Esophagus squamous epithelium (tissue), 5 donors: ENCODE measurements at places on chromosomes 7 and 10.

GRCh38 chr10:76624470-76624869 lies 1013.1 kb downstream of the KCNMA1 start:
- no peak for DNase-seq

DNA sequence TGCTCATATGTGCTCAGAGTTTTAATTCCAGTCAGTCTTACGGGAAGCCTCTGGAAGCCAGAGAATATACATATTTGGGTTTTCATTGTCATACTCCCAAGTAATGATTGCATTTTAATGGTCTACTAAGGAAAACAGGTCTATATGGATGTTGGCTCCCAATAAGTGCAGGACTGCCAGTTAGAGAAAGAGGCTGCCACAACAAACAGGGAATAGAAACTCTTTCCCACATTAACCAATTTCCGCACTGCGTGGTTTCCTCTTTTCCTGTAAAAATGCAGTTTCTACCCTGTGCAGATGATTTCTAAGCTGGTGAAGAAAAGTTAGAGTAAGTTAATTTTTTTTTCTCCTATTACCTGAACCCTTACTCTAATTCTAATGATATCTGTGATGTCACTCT lies 78.2 kb downstream of the CCSER2 start:
- DNase-seq, result no peak

DNA sequence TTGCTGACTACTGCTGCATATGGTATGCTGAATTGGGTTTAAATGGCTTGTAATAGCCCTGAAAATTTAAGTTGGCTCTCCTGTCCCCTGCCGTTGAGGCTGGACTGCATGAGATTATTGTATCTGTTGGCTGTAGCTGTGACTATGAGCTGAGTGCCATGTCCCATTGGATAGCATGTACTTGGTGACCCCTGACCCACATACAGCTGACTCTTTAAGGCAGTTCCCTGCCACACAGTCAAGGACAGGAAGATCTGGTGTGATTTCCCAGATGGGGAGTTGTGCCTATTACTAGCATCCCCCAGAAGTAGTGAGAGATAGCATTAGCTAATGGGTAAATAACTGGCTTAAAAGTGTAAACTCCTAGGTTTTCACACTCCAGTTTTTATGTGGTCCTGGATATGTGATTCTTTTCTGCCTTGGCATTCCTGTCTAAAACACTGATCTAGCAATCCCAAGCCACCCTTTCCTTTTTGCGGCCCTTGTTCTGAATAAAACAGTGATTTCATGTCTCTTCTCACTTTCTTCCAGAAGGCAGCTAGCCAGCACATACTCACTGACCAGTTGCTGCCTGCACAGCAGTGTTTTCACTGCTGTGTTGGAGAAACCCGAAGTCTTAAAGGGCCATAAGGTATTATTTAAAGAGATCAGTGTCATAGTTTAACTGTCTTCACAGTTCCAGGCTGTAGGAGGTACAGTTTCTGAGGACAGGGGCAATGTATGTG lies 35.9 kb downstream of the LRRC4 start:
- no peak for DNase-seq

- no peak for DNase-seq
Measured at GRCh38 chr7:1172666-1173523, 12.9 kb upstream of the ZFAND2A start.

GRCh38 chr7:6501586-6502564 lies 49.4 kb downstream of the GRID2IP start:
- no peak for DNase-seq

GRCh38 chr7:27161214-27161720 lies 4.1 kb downstream of the HOXA9 start:
- DNase-seq, result no peak

- no peak for DNase-seq
Measured at GRCh38 chr7:18013936-18014335, 13.7 kb downstream of the PRPS1L1 start.

DNA sequence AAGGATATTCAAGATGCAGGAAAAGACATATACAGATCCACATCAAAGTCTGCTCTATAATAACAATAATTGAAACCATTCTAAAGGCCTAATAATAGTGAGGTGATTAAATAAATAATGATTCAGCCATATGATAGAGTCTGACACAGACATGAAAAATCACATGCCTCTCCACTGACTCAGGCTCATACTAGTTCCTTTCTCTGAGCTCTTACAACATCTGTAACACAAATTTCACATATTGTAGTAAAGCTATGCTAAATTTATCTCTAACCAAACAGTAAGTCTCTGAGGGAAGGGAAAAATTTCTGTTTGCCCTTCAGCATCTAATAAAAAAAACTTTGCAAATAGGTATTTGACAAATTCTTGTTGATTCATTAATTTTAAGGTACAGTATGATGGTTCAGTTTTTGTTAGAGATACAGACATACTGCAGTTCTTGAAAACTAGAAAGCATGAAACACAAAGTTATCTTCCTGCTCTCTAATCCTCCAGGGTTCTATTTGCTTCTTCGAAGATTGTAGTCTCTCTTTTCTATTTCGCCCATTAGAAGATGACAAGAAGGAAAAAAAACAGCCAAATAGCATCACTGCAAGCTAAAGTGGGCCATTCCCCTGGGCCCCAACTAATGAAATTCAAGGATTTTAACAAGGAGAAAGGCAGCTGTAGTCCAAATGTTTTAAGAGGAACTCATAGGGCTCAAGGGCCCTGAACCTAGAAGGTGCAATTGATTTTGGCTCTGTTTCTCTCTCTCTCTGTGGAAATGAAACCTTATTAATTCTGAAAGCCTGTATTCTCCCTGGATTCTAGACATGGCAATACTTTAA lies 53.9 kb downstream of the CUBN start:
- no peak for DNase-seq

- no peak for DNase-seq
Measured at GRCh38 chr10:378930-379704, 243.9 kb downstream of the ZMYND11 start.

GRCh38 chr7:134593530-134594392 lies 44.9 kb downstream of the AKR1B15 start:
- DNase-seq, result no peak

DNA sequence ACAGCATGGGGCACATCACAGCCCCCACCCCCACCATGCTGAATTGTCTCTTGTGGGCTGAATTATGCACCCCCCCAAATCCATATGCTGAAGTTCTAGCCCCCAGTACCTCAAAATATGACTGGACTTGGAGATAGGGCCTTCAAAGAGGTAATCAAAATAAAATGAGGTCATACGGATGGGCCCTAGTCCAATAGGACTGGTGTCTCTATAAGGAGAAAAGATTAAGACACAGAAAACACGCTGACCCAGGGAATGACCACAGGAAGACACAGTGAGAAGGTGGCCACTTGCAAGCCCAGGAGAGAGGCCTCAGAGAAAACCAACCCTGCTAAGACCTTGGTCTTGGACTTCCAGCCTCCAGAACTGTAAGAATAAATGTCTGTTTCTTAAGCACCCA lies 106.4 kb upstream of the ARID5B start:
- DNase-seq, result no peak
